Fibroblast of villous mesenchyme (primary cell): ENCODE measurements at places on chromosomes 4 and X.

DNA sequence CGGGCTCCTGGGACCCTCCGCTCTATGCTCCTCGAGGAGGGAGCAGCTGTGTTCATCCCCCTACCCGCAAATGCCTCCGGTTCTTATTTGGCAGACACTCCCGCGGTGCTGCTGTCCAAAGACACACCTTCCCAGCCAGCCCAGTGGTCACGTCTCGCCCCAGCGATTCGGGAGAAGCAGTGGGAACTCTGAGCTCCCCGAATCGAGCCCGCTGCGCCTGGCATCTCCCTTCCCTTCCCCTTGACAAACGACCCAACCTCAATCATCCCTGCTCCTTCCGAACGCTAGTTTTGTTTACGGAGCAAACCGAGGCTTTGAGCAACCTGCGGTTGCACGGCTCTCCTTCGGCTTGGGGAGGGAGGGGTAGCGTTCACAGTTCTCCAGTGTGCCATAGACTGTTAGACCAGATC, 317 bp upstream of the FRMPD4 start:
- peak; percentile 10 for DNase-seq

DNA sequence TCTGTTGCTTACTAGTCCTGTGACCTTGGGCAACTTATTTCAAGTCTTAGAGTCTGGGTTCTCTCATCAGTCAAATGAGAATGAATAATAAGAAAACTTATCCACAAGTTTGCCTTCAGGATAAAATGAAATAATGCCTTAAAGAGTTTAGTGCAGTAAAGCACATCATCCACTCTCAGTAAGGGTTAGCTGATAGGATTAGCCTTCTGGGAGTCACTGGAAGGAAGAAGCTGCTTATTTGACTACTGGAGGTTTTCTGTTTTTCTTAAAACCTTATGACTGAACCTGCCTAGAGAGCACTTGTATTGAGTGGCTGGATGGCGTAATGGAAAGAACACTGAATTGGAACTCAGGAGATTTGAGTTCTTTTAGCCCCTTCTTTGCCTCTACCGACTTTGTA, 1.8 kb downstream of the RNF128 start:
- no peak for DNase-seq

GRCh38 chr4:76548704-76549103, 113.7 kb downstream of the SHROOM3 start:
- no peak for DNase-seq

DNA sequence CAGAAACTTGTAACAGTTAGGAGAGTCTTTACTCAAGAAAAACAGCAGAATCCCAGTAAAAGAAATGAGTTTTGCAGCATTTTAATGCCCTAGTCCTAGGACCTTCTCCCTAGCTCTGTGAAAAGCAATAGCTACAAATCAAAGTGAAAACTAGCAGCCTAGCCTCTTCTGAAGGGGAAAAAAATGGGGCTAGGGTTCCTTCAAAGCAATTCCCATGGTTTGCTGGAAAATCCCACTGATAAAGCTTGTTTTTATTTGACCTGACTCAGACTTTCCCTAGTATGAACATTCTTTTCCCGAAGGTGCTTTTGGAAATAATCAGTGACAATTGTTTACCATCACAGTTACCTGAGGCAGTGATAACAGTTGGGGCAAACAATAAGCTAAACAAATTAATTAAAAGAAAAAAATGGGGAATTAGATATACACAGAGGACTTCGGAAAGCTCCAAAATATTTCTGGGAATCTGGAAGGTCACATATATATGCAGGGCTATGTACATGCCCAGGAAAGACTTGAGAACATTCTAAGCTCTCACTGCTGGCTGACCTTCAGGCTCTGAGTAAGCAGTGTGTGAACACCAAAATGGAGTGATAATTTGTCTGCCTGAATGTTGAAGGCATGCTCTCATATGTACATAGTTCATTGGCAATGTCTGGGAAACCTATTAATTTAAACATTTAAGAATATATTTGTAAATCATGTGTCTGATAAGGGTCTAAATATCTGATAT, 285.9 kb downstream of the KCTD8 start:
- DNase-seq: no peak

GRCh38 chr4:131488772-131489171, 1660.3 kb upstream of the PCDH10 start:
- peak; percentile 1 for DNase-seq

DNA sequence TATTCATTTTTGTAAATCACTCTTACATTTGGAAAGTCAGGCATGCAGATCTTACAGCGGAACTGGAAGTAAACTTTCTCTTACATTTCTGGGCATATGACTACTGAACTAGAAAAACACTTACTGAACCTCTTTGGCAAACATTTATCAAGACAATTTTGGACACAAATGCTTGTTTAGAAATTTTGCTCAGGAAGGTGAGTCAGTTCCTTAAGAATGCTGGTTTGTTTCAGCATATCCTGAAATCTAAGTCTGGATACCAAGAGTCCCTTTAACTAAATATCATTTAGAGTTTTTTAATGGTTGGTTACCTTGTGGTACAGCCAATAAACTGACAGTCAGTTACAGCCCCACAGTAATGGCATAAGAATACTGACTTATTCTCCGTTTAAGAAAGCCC, 15.0 kb downstream of the SHISA3 start:
- peak; percentile 62 for DNase-seq

- peak; percentile 65 for DNase-seq
These were observed 56.6 kb upstream of the BCOR start for GRCh38 chrX:40154250-40154852.

DNA sequence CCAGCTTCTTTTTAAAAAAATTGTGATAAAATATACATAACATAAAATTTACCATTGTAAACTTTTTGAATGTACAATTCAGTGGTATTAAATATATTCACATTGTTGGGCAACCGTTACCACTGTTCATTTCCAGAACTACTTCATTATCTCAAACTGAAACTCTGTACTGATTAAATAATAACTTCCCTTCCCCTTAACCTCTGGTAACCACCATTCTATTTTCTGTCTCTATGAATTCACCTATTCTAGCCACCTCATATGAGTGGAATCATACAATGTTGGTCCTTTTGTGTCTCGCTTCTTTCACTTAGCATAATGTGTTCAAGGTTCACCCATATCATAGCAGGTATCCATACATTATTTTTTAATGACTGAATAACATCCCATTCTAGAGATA, 8.3 kb downstream of the GPR50 start:
- DNase-seq: no peak

DNA sequence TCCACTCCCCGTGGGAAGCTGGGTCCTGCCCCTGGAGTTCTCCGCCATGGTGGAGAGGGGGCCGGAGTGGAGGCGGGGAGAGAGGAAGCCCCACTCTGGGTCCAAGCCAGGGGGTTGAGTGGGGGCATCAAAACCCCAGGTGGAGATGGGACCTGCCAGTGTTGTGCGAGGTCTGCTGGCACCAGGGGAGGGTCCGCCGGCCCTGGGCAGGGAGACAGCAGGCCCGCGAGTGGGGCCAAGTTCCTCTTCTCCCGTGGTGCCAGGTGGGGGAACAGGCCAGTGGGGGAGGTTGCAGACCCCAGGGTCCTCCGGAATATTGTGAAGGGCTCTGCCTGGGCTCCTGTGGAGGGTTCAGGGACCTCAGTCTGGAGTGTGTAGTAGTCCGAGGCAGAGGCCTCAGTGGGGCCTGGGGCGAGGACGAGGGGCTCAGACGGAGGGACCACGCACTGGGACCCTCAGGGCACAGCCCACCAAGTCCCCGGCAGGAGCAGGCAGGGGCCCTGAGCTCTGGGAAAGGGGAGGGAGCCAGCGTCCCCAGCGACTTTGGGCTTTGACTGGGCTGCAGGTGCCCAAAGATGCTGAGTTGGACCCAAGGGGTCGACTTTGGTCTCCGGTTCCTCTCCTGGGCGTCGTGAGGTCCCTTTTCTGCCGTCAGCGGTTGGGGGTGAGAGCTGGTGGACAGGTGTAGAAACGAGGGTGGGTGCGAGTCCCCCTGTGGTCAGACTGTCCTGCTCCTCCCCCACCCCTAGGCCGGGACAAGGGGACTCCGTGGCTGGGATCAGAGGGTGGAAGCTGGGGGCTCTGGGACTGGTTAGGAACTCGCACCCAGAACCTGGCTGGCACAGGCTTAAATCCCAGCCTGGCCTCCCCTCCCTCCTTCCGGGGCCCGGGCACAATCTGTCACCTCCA, 43.8 kb upstream of the NKX1-1 start:
- no peak for DNase-seq

GRCh38 chrX:115892787-115893671, 277.5 kb upstream of the AGTR2 start:
- peak; percentile 53 for DNase-seq

DNA sequence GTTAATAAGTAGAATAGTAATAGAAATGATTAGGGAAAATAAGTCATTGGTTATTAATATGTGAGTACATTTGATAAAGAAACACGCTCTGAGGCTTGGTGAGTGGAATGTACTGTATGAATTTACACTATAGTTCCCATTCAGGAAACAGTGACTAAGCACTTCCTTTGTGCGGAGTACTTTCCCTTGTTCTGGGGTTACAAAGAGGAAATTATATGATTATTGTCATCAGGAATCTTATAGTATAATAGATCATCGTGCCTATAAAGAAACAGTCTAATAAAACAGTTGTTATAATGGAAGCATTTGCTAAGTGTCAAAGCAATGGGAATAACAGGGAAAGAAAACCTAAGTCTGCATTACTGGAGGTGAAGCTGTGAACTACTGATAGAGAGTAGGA, 138.0 kb downstream of the RPA4 start:
- DNase-seq: peak; percentile 1

DNA sequence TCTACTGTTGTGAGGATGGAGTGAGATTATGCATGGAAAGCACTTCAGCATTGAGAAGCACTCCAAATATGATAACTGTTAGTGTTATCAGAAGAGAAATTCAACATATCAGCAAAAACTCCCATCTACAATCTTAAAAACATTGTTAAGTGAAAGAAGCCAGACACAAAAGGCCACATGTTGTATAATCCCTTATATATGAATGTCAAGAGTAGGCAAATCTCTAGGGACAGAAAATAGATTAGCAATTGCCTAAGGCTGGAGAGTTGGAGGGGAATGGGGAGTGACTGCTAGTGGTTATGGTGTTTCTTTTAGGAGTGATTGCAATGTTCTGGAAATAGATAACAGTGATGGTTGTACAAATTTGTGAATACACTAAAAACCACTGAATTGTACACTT, 122.5 kb upstream of the LNX1 start:
- peak; percentile 82 for DNase-seq

- no peak for DNase-seq
These were observed 68.2 kb upstream of the TENM3 start for GRCh38 chr4:182174979-182175378.

DNA sequence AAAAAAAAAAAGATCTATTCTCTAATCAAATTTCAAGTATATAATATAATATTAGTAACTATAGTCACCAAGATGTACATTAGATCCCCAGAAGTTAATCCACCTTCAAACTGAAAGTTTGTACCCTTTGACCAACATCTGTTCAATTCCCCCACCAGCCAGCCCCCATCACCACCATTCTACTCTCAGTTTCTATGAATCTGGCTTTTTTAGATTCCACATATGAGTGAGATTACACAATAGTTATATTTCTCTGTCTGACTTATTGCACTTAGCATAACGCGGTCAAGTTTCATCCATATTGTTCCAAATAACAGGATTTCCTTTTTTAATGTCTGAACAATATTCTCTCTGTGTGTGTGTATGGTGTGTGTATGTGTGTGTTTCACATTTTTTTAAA, 33.7 kb upstream of the VMA21 start:
- DNase-seq: no peak

GRCh38 chr4:189497516-189497915, 443.2 kb upstream of the FRG1 start:
- DNase-seq: no peak

DNA sequence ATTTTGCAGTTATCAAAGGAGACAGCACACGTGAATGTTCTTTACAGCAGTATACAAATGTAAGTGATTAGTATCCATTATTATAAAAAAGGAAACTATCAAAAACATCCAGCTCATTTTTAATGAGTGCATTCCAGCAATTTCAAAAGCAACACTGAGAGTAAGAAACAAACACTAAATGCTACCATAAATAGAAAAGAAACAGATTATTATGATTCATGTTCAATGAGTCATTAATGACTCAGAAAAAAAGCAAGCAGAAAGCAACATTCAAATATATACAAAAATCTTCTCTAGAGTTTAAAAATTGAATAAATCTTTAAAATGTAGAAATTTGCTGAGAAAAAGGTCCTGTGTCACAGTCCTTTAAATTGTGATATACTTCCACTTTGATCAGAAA, 346.5 kb upstream of the FMR1 start:
- peak; percentile 25 for DNase-seq

DNA sequence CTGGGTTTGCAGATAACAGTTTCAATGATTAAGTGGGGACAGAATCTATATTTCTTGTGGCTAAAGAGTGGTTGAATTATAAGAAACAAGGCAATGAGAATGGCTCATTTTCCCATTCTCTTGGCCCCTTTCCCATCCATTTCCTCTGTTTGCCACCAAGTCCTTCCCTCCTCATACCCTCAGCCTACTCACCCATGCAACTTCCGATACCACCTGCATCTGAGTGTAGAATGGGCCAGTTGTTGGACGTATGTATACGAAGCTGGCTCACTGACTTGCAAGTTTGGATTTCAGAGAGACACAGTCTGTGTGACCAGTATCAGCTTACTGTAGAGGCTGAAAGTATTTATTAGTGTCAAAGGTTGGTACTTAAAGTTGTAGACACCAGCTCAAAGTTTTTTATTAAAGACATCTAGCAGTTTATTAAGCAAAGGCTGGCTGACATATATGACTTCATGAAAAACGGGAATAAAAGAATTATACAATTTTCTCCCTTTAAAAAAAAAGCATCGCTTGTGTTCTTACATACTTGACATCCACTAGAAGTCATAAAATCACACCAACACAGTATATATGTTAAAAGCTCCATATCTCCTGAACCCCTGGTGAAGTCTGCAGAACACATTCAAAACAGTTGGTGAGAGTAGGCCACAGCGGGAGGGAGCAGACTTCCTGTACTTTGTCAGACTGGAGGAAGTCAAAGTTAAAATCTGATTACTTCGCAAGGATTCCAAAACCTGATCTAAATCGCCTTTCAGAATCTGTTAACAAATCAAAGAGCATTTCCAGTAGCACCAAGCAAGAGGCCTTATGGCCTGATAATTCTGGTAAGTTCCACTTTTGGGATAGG, 22.4 kb upstream of the STIM2 start:
- DNase-seq: peak; percentile 45

DNA sequence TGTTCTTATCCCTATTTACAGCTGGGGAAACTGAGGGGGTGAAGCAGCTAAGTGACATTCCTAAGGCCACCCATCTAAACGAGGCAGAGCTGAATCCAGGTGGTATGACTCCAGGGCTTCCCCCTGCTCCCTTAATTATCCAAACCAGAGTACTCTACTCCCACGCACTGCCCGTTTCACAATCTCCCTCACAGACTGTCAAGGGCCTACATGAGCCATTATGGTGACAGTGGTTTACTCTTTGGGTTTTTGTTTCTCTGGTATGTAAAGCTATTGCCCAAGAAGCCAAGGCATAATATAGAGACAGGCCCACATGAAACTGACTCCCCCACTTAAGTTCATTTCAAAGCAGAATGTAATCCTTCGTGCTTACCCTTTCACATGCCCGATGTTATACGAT, 95.1 kb downstream of the NHS start:
- peak; percentile 36 for DNase-seq

GRCh38 chrX:12973561-12974304, 1.2 kb upstream of the TMSB4X start:
- no peak for DNase-seq

- DNase-seq: no peak
These were observed 13.6 kb upstream of the GPR174 start for GRCh38 chrX:79130857-79131256.

- DNase-seq: peak; percentile 21
These were observed 23.1 kb downstream of the MAGEA8 start for GRCh38 chrX:149903889-149904748.
